ENCODE measurements at places on chromosomes 1 and 21. TPM values are rescaled to one million over a fixed set of nuclear protein-coding genes. Genes with fewer than 3 reads are reported as not detected.

GRCh38 chr1:202848191-202848542 is 37.4 kb downstream of the PCAT6 start:
- no peak for DNase-seq

DNA sequence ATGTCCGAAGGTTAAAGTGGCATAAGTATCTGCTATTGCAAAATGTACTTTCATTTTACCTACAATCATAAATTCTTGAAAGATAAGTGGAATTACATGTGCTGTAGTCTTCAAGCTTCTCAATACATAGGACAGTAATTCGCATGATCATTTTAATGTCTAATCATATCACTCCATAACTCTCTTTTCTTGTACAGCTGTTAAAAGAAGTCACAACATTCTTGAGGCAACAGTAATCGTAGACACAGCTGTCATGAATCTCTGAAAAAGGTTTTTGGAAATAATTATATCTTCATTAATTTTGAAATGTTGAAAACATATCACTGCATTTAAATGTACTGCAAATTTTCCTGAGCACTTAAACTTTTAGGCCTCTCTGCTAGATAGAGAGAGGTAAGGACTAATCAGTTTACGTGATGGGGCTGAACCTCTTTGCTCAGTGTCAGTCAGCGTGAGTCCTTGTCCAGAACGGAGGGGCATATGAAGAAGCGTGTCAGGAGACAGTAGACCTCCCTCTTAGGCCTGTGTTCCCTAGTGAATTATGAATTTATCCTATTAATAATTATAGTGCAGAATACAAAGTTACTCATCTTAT is 133.4 kb downstream of the NEK7 start:
- DNase-seq: no peak

DNA sequence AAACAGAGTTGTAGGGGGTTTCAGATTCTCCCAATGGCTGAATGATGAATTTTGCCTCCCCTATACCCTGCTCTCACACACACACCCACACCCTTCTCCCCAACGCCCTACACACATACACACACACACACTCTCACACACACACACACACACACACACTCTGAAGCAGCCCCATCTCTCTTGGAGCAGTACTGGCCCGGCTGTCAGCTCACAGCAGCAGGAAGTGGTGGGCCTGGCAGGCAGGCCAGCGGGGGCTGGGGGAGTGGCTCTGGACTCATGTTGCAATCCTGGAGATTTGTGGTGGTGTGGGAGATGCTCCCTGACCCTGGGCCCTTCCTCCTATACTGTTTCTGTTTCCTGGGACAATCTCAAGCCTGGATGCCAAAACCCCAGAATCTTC is 2.2 kb downstream of the IKBKE start:
- no peak for DNase-seq

DNA sequence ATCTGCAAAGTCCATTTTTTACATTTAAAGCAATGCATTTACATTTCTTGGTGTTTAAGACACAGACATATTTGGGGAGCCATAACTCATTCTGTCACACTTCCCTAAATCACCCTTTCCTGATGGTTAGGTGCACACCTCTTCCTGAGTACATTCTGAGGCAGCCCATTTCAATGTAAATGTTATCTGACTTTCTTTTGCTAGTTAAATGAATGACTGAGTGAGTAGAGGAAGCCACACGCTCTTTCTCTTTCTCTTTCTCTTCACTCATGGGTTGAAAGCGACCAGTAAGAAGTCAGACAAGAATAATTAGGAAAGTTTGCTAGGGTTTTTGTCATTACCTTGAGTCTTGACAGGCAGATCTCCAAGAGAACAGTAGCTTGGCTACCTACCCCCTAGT is 143.1 kb downstream of the S1PR1 start:
- DNase-seq: peak; percentile 34

DNA sequence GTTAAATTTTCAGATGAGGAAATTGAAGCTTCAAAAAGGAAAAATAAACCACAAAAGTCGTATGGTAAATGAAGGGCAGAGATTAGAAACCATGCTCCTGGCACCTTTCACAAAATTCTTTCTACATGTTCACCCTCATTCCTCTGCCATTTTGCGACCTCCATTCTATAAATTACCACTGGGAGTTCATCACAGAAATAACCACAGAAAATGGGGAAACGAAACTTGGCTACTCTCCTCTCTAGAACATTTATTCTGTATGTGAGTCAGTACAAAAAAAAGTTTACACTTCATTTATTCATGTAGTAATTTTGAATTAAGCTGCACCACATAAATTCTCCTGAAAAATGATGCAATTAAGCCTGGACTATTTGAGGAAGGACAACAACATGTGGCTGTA is 320.9 kb upstream of the C1orf87 start:
- no peak for DNase-seq

- no peak for DNase-seq
Measured at GRCh38 chr1:172121081-172121717, 279.9 kb downstream of the DNM3 start.

DNA sequence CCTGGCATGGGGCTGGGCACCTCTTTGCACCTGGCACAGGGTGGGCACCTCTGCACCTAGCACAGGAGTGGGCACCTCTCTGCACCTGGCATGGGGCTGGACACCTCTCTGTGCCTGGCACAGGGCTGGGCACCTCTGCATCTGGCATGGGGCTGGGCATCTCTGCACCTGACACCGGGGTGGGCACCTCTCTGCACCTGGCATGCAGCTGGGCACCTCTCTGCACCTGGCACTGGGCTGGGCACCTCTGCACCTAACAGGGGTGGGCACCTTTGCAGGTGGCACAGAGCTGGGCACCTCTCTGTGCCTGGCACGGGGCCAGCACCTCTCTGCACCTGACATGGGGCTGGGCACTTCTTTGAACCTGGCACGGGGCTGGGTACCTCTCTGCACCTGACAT is 29.4 kb upstream of the CCDC27 start:
- DNase-seq: no peak

OLIG1 gene
- total RNA-seq: not detected

All from esophagus muscularis mucosa (tissue), 4 donors.